Fibroblast of upper back skin (primary cell): ENCODE measurements at places on chromosomes 13 and 19.
A peak's percentile ranks its signal among the peaks of the same experiment; 100 is the strongest.

GRCh38 chr13:69474011-69474685 lies 633.5 kb upstream of the ATXN8OS start:
- DNase-seq, result peak; percentile 2

- peak; percentile 23 for DNase-seq
These were observed 447.7 kb downstream of the GPC6 start for GRCh38 chr13:93674337-93674755.

- DNase-seq, result no peak
These were observed 371.3 kb downstream of the IRS2 start for GRCh38 chr13:109415057-109415456.

DNA sequence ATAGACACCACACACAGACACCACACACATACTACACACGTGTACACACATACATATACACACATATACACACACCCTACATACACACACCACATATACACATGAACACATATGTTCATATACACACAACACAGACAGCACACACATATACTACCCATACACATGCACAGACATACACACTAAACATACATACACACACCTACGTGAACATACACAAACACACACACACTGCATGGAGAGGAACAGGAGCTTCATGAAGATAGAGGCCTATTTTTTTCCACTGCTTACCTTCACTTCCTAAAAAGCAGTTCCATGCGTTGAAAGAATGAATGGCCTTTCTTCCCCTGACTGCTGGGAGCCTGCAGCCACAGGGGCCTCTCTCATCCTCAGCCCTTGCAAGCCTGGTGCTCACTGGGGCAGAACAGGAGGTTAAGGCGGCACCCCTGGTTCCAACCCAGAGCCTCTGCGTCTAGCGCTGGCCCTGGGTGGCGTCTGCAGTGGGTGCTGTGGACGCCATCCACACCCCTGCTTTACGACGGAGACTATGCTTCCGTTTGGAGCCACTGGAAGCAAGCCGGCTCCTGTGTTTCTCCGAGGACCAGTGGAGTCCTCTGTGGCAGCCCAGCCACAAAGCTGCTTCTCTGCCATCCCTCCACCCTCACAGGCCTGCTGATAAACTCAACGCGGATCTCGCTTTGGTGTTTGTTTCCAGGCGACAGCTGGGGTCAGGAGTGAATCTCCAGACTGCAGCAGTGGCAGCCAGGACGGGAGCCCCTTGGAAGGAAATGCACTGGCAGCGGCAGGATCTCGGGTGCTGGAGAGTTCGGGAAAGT lies 1.9 kb upstream of the RASA3 start:
- DNase-seq, result no peak

DNA sequence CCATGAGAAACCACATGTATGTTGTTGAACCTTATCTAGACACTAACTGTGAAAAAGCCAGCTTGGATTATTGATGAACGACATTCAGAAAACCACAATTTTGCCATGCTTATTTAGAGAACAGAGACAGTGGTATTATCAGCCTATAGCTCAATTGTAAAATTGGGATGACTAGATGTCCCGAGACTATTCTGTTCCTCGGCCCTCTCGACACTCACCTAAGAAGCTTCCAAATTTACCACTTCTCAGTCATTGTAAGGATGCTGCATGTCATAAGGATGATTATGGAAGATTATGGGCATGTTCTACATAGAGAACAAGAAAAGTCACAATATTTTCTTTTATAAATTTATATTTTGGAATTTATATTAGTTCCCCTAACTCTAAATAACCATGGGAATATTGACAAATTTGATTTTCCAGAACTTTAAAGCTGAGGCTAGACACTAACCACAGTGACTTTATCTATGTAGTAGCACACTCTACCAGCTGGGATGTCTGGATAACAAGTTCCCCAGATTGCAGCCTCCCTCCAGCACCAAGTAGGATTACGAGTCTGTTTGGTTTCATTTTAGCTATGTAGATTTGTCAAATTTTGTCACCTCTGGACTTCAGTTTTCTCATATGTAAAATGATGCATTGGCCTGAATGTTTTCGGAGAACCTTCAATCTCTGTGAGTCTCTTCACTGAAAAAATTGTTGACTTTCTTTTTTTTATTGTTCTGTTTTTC lies 513.6 kb downstream of the IRS2 start:
- no peak for DNase-seq

GRCh38 chr13:91238036-91238435 lies 109.5 kb upstream of the MIR17HG start:
- no peak for DNase-seq

DNA sequence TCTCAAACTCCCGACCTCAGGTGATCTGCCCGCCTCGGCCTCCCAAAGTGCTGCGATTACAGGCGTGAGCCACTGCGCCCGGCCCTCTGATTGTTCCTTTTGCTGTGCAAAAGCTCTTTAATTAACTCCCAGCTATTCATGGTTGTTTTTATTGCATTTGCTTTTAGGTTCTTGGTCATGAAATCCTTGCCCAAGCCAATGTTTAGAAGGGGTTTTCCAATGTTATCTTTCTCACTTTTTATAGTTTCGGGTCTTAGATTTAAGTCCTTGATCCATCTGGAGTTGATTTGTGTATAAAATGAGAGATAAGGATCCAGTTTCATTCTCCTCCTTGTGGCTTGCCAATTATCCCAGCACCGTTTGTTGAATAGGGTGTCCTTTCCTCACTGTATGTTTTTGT lies 19.2 kb upstream of the GRTP1 start:
- no peak for DNase-seq

DNA sequence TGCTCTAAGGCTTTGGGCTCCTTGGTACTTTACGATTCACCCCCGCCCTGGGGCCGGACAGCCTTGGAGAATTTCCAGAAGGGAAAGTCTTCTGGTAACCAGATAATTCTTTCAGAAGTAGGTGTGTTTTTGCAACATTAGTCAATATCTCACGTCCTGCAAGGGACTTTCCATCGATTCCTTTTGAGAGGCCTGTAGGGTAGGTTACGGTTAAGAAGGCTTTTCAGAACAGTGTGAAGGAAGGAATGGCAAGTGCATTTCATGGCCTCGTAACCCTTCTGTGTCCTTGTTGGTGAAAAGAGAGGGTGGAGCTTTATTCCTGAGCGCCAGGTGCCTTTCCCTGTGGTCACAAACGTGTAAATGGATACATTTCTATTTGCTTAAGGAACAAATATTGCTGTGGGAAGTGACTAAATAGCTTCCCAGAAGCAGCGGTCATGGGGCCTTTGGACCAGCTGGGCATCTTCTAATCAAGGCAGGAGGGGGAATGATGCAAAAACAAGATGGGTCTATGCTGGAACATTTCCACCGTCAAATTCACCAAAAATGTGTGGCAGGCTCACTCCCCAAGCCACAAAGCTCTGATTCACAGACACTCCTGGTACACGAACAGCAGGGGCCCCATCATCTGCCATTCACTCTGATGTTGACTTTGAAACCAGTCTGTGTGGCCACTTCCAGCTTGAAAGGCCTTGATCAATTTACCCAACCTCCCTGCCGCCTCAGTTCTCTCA lies 99.2 kb downstream of the ANKRD10 start:
- peak; percentile 9 for DNase-seq

DNA sequence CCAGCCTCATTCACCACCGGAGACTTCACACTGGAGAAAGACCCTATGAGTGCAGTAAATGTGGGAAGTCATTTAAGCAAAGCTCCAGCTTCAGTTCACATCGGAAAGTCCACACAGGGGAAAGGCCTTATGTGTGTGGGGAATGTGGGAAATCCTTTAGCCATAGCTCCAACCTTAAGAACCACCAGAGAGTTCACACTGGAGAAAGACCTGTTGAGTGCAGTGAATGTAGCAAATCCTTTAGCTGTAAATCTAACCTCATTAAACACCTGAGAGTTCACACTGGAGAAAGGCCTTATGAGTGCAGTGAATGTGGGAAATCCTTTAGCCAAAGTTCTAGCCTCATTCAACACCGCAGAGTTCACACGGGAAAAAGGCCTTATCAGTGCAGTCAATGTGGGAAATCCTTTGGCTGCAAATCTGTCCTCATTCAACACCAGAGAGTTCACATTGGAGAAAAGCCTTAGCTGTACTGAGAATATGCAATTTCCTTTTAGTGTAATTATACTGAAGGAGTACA lies 8.8 kb downstream of the ZNF211 start:
- no peak for DNase-seq

- DNase-seq, result no peak
These were observed 47.6 kb downstream of the CEP89 start for GRCh38 chr19:32924200-32924599.

DNA sequence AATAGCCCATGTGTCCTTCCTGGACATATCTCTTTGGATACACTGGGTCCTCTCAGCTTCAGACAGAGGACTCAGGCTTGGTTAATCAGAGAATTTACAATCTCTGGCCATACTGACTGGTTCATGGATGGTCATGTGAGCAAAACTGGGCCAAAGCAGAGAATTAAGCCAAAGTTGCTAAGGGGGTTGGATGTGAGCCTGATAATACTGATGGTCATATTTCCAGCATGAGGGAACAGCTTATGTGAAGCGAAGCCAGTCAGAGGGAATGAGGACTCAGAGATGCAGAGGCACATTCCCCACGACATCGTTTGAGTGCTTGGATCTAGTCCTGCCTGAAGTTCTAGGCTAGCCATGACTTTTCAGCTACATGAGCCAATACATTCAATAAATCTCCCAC lies 22.0 kb upstream of the LRRC4B start:
- DNase-seq, result no peak

DNA sequence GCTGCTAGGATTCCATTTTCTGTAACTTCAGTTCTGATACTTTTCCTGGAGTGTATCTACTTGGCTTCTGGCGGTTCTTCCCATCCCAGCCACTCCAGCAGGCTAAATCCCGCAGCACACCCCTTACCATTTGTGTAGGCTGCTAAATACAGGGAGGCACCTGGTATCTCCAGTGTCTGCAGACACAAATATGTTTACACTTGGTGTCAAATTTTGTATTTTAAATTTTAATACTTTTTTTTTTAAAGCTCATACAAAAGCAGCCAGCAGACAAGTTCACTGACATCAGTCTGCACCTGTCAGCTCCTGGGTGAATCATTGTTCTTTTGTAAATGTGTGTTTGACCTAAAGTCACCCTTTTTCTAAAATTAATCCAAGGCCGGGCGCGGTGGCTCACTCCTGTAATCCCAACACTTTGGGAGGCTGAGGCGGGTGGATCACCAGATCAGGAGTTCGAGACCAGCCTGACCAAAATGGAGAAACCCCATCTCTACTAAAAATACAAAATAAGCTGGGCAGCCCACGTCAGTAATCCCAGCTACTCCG lies 3.4 kb upstream of the ZSCAN4 start:
- no peak for DNase-seq

GRCh38 chr13:112767506-112768471 lies 78.0 kb downstream of the ATP11A start:
- no peak for DNase-seq

DNA sequence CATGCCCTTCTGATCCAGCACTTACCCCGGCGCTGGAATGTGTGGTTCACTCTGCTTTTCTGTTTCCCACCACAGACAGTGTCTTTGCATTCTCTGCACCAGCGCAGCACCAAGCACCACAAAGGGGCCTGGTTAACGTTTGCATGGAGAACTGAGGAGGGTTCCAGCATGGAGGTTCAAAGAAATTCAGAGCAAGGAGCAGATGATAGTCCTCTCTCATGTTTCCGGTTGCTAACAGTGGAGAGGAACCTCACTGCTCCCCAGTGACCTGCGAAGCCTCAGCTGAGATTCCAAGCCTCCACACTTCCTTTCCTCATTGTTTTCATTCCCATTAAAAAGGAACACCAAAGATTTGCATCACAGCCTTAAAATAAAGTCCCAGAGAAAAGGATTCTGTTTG lies 99.7 kb downstream of the STARD13 start:
- no peak for DNase-seq

DNA sequence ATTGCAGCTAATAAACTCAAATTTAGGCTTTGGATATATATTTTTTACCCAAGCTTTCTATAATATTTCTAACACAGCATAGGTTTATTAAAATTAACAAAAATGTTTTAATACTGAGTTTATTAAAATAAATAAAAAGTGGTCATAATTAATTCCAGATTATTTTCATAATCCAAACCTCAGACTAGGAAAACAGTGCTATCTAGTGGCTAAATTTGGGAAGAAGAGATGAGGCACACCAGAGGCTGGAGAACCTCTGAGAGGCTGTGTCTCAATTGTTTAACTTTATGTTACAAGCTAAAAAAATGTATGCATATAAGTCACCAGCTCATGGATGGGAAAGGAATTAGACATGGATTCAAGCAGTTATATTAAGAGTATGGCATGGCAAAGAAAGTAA lies 392.5 kb downstream of the DIAPH3 start:
- DNase-seq, result peak; percentile 53

DNA sequence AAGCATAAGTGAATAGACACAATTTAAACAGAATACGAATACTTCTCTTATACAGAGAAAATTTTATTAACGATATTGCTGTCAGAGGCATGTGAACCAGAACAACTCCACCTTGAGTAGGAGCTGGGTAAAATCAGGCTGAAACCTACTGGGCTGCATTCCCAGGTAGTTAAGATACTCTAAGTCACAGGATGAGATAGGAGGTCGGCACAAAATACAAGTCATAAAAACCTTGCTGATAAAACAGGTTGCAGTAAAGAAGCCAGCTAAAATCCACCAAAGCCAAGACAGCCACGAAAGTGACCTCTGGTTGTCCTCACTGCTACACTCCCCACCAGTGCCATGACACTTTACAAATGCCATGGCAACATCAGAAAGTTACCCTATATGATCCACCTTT lies 49.2 kb upstream of the TRPC4 start:
- no peak for DNase-seq

DNA sequence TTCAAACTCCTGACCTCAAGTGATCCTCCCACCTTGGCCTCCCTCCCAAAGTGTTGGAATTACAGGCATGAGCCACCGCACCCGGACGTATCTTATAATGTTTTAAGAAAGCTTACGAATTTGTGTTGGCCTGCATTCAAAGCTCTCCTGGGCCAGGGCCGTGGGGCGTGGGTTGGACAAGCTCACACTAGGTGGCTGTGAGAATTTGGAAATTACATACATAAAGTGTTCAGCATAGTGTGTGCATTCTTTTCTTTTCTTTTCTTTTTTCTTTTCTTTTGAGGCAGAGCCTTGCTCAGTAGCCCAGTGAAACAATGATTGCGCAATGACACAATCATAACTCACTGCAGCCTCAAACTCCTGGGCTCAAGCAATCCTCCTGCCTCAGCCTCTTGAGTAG lies 2.6 kb downstream of the ZSWIM4 start:
- peak; percentile 83 for DNase-seq

- peak; percentile 47 for DNase-seq
These were observed 366.2 kb downstream of the DNAJC15 start for GRCh38 chr13:43389573-43389972.

DNA sequence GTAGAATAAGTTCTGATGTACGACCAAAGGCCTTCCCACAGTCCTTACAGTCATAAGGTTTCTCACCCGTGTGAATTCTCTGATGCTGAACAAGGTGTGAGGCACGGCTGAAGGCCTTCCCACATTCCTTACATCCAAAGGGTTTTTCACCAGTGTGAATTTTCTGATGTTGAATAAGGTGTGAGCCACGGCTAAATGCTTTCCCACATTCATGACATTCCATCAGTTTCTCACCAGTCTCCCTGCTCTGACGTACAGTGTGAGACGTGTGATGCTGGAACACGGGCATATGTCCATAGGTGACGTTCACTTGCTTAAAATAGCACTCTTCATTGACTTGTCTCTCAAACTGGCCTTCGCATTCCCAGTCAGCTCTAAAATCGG lies 31.0 kb upstream of the COX7A1 start:
- DNase-seq, result no peak
